Stimulated activated CD4-positive, alpha-beta T cell treated with anti-CD3 and anti-CD28 coated beads, Interleukin-2, amount 100 ng/mL, for 24 hours (primary cell): ENCODE measurements at places on chromosomes 4 and X.
A peak's percentile ranks its signal among the peaks of the same experiment; 100 is the strongest.

- DNase-seq, result peak; percentile 19
Observed at GRCh38 chr4:158170691-158171561, 1.9 kb downstream of the GASK1B start.

DNA sequence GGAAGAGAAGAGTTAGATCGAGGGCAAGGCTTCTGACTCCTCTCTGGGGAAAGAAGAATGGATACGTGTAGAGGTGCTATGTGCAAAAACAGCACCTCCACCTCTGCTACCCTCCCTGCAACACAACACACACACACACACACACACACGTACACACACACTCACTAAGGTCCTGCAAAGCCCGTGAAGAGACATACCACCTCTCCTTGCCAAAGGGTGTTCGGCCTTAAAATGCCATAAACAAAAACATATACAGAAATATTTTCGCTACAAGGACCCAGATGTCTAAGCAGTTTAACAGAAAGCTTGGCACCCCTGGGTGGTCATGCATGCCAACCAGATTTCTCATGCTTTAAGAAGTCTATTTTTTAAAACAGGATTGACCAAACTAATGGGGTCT, 1.5 kb downstream of the TIFA start:
- no peak for DNase-seq

DNA sequence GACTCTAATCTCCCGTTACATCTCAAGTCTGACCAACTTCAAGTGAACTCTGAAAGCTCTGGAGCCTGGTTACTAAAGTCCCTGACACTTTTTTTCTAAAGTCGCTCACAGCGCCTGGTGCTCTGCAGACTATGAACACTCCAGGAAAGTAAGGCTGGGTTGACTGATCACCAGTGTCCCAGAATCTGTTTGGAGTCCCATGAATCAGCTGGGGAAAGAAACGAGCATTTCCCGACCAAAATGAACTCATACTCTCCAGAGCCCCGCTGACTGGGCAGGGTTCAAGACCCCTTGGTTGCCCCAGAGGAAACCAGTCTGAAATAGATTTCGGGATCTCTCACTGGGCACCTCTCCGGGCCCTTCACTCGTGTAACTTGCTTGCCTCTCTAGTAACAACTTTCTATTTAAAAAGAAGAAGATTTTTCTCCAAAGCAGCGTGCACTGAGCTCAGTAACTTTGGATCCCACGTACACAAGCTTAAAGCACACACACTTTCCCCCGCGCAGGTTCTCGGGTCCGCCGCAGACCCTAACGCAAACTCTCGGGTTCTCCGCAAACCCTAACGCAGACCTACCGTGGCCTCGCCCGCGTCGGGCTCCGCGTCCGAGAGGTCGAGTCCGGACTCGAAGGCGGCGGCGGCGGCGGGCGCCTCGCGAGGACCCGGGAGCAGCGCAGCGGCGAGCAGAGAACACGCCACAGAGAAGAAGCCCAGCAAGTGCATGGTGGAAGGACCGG, 964 bp downstream of the VEGFC start:
- DNase-seq, result no peak

DNA sequence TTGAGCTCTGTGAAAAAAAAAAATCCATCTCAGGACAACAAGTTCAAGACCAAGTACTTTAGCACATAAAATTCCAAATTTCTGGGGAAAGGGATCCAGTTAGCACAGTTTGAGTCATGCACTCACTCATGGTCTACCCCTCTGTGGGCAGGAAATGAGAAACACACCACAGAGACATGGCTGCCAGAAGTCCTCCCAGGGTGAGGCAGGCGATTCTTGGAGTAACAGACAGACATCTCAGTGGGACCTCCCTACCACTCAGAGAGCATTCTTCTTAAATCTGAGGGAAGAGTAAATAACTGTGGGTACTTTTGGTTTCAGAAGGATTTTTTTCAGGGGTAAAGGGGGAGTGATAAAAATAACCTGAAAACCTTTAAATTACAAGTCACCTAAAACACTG, 14.1 kb downstream of the CXCL1 start:
- no peak for DNase-seq

DNA sequence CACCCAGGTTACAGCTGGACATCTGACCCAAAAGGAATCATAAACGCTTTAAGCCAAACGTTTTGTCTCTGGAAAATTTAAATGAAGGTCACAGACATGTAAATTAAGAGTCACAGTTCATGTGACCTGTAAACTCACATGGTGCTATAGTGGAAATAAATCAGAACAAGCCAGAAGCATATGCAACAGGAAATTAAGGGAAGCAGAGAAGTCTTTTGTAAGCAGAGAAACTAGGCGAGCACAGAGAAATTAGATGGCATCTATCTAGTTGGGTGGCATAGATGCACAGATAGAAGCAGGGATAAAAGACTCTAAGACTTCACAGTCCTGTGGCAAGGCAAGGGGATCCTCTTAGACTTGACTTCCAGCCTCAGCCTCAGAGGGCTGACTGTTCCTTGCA, 264.8 kb downstream of the GASK1B start:
- DNase-seq, result no peak

- DNase-seq, result no peak
Observed at GRCh38 chrX:23662187-23662586, 5.1 kb upstream of the PRDX4 start.

DNA sequence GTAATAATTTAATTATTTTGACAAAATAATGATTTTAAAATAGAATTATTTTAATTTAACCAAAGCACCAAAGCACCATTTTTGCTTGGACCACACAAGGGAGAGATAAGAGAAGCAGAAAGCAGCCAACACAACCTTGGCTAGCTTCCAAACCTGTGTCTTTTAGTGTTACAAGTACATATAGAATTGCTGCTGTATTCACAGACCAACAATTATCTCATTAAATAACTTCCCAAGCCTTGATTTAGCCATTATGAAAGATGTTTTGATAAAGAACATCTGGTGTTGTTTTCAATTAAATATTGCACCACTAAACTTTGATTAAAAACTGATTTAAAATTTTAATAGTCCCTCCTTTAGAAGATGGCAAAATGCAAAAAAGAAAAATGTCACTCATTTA, 14.0 kb upstream of the IGFBP7 start:
- DNase-seq, result no peak

DNA sequence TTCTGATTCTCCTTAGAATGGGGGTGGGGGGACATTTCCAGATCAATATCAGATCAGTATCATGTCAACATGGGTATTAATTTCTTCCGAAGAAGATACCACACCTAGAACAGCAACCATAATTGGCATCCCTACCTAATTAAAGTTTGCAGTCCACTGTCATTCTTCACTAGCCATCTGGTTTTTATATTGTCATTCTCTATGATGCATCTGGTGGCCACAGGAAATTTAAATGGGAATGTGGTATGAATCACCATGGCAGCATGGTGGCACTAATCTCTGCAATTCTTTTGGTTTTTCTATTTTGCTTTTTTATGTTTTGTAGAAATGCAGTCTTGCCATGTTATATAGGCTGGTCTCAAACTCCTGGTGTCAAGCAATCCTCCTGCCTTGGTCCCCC, 16.6 kb upstream of the UBE2D3 start:
- no peak for DNase-seq

- no peak for DNase-seq
Observed at GRCh38 chr4:138401334-138401733, 159.2 kb upstream of the SLC7A11 start.

GRCh38 chr4:165208221-165208652, 876 bp downstream of the KLHL2 start:
- no peak for DNase-seq

- DNase-seq, result no peak
Observed at GRCh38 chr4:86706923-86707597, 112.9 kb downstream of the PTPN13 start.

DNA sequence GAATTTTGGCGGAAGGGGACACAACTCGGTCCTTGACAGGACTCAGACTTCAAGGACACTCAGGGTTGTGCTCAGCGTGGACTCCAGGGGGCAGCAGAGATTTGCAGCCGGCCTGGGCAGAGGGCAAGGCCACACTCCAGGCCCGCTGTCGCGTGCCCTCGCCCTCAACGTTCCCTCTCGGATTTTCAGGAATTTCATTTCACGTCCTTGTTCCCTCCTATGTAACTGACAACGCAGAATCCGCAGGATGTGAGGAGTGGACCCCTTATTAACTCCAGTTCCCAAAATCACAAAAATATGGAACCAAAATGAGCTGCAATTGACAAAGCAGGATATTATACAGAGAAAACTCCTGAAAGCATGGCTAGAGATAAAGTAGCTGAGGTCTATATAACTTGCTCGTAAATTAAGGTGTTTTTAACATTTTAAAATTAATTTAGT, 21.0 kb upstream of the DCTD start:
- DNase-seq, result peak; percentile 78

GRCh38 chrX:135345107-135345589, 35.9 kb downstream of the ETDC start:
- no peak for DNase-seq

- no peak for DNase-seq
Observed at GRCh38 chr4:176734461-176734860, 58.3 kb downstream of the VEGFC start.

DNA sequence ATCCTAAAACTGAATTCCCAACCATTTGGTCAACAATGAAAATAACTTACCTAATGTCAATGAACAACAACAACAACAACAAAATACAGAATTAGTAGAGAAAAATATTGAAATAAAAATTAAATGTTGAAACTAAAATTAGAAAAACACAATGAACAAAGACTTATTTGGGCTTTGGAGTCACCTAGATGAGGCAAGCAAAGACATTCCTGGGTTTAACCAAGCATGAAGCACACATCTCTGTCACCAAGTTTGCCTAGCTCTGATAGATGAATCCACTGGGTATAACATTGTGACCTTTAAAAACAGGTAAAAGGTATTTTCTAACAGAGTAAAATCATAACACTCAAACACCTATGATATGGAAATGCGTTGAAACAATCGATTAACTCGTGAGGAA, 13.2 kb upstream of the SYTL5 start:
- DNase-seq, result no peak

GRCh38 chrX:33908074-33908473, 224.0 kb downstream of the FAM47A start:
- no peak for DNase-seq

DNA sequence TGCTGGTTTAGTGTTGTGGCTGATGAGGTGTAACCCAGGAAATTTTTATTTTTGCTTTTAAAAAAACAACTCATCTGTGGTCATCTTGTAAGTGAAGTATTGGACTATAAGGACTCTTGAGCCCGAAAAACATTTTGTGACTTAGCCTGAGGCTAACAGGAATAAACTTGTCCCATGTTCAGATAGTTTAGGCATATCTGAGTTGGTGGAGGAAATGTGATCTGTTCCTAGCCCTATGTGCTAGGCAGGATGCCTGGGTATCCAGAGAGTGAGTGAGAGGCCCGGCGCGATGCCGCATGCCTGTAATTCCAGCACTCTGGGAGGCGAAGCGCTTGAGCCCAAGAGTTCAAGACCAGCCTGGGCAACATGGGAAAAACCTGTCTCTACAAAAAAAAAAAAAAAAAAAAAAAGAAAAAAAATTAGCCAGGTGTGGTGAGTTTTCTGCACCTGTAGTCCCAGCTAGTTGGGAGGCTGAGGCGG, 3.7 kb downstream of the SMS start:
- no peak for DNase-seq

- no peak for DNase-seq
Observed at GRCh38 chr4:29553846-29554245, 1166.3 kb upstream of the PCDH7 start.

DNA sequence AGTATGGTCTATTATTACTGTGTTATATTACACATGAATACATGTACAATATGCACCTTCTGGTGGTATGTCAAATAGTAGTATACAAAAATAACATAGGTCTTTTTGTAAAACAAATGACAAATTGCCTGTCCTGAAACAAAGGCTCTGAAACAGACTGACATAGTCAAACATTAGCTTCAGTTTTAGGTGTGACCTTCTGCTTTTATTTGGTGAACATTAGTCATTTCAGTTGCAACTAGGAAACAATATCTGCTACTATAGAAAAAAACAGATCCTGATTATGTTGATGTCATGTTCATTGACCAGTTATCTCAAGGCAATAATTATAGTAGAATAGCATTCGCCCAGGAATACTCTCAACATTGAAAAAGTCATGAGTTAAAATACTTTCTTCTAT, 123.0 kb downstream of the CHRNA9 start:
- DNase-seq, result no peak

GRCh38 chrX:133722756-133723155, 262.6 kb downstream of the GPC3 start:
- no peak for DNase-seq

DNA sequence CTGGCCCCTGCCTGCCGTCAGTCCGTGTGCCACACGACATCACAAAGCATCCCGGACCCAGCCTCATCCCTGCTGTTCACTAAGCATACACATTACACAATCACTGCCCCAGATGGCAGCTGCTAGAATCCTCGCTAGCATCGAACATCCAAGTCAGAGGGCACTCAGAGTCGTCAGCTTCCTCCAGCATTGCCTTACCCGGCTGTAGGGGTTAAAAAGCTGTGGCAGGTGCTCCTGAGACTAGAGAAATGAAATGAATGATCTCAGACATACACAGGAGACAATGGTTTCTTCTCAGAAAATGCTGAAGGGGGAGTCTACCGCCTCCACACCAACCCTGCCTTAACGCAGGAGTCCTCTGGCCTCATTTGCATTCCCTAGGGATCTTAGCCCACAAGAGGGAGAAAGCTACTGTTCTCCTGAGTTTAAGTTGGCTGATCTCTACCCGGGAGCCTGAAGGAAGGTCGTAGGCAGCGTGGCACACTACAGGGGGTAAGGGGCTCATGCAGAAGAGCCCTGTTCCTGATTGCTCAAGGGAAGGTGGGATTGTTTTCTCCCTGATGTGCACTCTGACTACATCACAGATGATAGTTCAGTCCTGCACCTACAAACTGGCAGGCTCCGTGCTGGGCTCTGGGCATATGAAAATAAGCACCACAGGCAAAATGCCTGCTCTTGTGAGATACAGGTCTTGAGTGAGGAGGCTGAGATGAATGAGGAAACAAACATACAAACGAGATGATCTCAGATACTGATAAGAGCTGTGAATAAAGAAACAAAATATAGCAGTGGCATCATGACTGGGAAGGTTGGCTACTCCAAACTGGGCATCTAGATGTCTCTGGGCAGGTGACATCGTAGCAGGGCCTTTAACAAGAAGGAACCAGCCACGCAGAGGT, 2.6 kb upstream of the KIAA0232 start:
- no peak for DNase-seq
